ENCODE measurements at places on chromosomes 4 and X. TPM values are rescaled to one million over a fixed set of nuclear protein-coding genes. Genes with fewer than 3 reads are reported as not detected.

DNA sequence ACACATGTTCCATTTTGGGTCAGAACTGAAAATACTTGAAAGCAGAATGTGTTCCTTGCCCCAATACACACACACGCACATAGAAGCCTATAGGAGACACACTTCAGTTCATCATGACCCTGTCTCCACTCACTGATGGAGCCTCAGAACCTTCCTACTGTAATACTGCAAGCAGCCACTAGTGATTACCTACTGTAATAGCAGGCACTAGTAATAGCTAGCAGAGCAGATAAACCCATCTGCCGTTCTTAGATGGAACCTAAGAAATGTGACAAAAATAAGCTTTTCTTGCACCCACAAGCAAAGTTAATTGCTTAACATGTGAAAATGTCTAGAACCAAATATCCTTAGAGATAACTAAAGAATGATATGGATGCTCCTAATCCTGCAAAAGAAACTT, 13.6 kb downstream of the AMTN start:
- DNase-seq, result no peak

- peak; percentile 96 for DNase-seq
Observed at GRCh38 chrX:154409222-154409871, at the start of gene DNASE1L1. DNASE1L1 (minus strand) TSS chrX:154409254; CDS start chrX:154405568, 3,686 bp downstream.

DNA sequence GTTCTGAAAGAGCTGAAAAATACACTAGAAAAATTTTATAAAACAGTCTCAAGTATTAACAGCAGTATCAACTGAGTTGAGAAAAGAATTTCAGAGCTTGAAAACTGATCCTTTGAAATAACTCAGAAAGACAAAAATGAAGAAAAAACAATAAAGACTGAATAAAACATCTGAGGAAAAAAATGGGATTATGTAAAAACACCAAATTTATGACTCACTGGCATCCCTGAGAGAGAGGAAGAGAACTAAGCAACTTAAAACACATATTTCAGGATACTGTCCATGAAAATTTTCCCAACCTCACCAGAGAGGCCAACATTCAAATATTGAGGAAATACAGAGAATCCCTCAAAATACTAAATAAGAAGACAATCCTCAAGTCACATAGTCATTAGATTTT, 22.9 kb downstream of the PABPC4L start:
- DNase-seq, result no peak

DNA sequence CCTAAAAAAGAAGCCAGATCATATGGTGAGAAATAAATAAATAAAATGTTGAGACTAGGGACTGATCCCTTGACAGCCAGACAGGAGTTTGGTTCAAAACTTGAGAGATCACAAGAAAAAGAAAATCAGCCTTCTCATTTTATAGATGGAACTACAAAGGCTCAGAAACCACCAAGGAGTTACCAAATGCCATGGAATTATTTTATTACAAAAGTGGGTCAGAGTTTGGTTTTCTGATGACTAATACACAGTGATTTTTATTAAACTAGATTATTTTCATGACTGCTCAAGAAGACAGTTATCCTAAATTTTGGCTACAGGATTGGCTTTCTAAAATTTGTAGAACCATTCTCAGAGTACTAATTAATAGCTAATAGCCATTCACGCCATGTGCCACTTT, 6.2 kb downstream of the CXCL1 start:
- DNase-seq, result no peak

- DNase-seq, result no peak
Observed at GRCh38 chr4:161555689-161556660, 607.8 kb downstream of the FSTL5 start.

DNA sequence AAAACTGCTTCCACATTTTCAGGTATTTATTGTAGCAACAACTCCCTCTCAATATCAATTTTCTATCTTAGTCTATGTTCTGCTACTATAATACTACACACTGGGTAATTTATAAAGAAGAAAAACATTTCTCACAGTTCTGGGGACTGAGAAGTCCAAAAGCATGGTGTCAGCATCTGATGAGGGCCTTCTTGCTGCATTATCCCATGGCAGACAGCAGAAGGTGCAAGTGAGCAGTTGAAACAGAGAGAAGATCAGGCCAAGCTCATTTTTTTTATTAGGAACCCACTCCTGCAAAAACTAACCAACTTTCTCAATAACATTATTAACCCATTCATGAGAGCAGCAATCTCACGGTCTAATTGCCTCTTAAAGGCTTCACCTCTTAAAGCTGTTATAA, 376.0 kb downstream of the RAB28 start:
- DNase-seq, result no peak

GRCh38 chr4:169342906-169343564, 72.3 kb upstream of the SH3RF1 start:
- no peak for DNase-seq

GRCh38 chrX:129557844-129558480, 17.9 kb downstream of the OCRL start:
- DNase-seq, result no peak

DNA sequence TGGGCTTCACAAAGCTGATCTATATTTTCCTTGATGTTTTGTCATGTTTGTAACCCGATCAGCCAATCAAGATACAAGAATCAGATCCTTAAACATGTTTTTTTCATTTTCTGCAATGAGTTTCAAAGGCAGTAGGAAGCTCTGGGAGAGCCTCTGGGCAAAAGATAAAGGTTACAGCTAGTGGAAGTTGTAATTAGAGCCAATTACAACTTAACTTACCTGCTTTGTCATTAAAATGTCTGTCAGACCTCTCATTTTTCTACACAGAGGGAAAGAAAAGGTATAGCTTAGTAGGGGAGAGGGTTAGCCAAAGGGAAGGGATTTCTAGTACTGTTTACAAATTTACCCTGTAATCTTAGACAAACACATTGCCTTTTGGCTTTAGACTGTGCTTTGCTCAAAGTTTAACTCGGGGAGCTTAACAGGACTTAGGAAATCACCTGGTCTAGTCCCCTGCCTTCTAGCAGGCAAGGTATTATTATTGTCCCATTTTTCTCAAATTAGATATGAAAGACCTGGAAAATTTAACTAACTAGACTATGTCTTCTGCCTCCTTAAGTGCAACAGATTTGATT, 55.8 kb downstream of the FGF16 start:
- DNase-seq, result no peak

- DNase-seq, result no peak
Observed at GRCh38 chrX:54446084-54446483, 5.9 kb downstream of the TSR2 start.

- DNase-seq, result no peak
Observed at GRCh38 chr4:143411527-143412419, 75.1 kb downstream of the GAB1 start.

DNA sequence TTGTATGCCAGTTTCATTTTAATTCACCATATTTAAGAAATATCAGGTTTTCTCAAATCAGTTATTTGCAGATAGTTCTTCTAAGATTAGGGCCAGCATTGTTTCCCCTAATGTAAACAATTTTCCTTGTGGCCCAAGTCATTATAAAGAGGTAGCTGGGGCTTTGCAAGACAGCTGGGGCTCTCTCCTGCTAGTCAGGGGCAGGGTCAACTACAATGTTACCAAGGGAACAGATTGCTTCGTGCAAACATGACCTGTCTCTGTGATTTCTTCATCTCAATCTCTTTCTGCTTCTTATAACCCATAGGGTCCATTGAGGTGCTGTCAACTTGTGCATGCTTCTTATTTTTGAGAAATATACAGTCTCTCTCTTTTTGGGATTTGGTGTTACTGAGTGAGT, 12.1 kb downstream of the ARMCX6 start:
- DNase-seq, result no peak

DNA sequence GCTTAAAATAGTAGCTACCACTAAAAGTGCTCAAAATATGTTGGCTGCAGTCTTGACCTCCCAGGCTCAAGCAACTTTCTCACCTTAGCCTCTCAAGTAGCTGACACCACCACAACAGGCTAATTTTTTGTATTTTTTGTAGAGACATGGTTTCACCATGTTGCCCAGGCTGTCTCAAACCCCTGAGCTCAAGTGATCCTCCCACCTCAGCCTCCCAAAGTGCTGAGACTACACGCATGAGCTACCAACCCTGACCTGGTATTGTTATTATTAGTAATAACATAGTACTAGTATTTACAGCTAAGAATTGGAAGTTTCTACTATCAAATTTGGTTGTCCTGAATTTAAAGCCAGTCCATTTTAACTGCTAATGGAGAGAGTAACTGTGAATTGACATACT, 18.0 kb downstream of the STAP1 start:
- no peak for DNase-seq

GRCh38 chr4:139902321-139903320, 237.0 kb downstream of the MGST2 start:
- DNase-seq, result no peak

Gene MAOA
- 160 TPM for total RNA-seq

Gene PHOX2B
- not detected for total RNA-seq

Gene RPL9
- total RNA-seq, result 3,349 TPM

Gene TMPRSS11A
- not detected for total RNA-seq

Gene QRFPR
- not detected for total RNA-seq

Gene TAF9B
- total RNA-seq, result 10.1 TPM
